CD4-positive, alpha-beta T cell treated with Interleukin-4 for 4 hours (primary cell): ENCODE measurements at places on chromosomes 5 and 9.

GRCh38 chr5:74316064-74316603, 324.4 kb downstream of the ENC1 start:
- DNase-seq = no peak

DNA sequence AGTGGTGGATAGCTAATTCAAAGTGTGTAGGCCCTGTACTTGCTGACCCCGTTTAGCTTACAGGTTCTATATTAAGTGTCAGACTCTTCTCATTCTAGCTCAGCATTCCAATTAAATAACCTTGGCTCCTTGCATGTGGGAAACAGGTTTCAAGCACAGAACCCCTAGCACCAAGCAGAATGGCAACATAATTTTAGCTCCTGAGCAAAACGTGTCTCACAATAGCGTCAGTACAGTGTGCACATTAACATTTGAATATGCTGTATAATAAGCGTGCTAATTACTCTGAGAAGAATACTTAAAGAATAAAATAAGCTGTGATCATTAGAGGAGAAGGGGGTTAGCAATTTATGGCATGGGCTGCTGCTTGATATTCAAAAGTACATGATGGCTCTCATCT, 21.0 kb upstream of the ANP32B start:
- no peak for DNase-seq

DNA sequence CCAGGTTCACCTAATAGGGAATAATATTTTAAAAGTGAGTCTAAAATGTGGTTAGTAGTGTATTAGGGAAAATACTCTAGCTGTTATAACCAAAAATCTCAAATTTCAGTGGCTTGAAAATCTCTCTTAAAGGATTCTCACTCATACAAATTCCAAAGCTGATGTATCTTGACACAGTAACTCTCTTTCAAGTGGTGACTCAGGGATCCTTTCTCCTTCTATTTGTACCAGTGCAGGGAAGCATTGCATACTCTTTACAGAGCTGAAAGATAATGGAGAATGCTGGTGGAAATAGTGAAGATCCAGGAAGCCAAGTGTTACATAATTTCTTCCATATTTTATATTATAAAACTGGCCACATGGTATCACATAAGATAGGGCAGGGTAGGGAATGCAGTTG, 560.2 kb upstream of the CDH9 start:
- DNase-seq = no peak

DNA sequence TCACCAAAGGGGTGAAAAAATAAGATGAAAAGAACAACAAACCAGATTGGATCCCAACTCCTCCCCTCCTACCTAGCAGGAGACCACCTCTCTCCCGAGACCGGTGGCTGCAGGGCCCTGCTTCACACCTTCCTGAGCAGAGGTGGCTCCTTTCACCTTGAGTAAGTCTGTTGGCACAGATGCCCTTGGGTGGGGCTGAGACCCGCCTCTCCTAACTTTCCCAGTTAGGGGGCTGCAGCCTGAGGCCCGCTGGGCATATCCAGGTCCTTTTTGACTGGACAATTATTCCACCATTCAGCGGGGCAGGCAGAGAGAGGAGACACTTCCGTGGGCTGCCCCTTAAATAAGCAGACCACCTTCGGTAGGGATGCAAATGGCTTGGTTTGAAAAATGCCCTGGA, 1.3 kb downstream of the SLC25A48 start:
- no peak for DNase-seq

DNA sequence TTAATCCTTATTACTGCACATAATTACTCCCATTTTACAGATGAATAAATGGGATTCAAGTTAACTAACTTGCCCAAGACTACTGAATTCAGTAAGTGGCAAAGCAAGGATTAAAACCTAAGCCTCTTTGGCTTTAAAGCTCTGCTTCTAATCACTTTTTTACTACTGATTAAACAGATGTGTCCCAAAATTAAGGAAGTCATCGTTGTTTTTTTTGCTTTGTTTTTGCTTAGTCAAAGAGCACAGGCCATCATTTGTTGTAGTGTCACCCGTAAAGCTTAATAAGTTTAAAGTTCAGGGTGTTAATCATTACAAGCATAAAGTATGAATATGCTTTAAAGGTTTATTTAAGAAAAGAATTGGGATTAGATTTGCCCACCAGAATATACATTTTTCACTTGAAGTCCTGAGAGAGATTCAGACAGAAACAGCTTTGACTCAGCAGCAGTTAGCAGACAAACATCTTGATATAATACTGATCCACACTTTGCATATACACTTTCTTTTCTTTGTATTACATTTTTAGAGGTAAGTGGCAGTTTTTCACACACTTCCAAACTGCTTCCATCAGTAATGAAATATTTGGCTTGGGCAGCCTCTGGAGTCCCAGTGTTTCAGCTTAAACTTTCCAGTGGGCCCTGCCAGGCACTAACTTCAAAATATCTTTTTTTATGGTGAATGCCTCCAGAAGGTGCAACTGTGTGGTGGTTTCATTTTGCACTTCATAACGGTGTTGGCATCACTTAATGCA, 52.7 kb downstream of the PIK3R1 start:
- no peak for DNase-seq
